Renal pelvis (tissue), 12 donors: ENCODE measurements at places on chromosomes 2 and 18. TPM values are rescaled to one million over a fixed set of nuclear protein-coding genes. Genes with fewer than 3 reads are reported as not detected.

GRCh38 chr2:37560863-37561614 is 110.4 kb downstream of the CDC42EP3 start:
- no peak for DNase-seq

GRCh38 chr18:64097497-64097896 is 51.4 kb downstream of the LINC00305 start:
- no peak for DNase-seq

DNA sequence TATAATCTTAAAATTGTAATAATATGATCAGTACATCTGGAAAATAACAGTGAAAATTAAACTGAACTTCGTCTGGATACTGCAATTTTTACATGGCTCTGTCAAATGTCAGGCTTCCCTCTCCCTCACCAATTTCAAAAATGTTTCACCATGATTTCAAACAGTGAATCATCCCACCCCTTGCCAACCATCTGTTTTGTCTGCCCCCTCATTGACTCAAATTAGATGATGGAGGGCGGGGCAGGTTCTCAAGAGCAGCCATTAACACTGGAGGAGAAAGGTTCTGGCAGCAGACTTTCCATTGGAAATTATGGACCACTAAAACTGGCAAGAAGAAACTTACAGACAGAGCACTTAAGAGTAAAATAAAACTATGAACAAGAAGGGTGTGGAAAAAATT is 1195.7 kb upstream of the ZEB2 start:
- no peak for DNase-seq

DNA sequence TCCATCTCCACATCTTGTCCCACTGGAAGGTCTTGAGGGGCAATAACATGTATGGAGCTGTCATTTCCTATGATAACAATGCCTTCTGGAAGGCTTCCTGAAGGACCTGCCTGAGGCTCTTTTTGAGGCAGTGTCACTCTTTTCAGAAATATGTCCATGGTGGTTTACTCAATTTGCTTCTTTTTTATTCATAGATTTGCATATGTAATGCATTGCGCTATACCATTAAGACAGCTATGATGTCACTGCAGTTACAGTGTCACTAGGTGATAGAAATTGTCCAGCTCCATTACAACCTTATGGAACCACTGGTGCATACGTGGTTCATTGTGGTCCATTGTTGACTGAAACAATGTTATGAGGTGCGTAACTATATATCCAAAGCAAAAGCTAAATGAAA is 19.9 kb downstream of the NABP1 start:
- DNase-seq: no peak

GRCh38 chr2:13050764-13051163 is 334.0 kb downstream of the TRIB2 start:
- no peak for DNase-seq

DNA sequence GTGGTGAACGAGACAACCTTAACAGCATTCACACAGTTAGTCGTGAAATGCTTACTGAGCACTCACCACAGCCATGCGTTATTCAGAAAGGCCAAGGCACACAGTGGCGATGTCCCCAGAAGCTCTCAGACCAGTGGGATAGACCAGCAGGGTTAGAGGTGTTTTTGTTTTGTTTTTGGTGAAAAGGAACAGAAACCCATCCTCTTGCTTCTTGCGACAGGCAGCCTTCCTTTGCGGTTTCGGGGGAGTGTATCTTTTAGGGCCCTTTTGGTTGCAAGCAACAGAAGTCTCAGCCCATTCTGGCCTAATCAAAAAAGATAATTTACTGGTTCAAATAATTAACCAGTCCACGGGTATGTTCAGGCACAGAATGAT is 4.7 kb downstream of the GNLY start:
- no peak for DNase-seq

- no peak for DNase-seq
Measured at GRCh38 chr18:35460736-35461161, 37.0 kb downstream of the INO80C start.

GRCh38 chr18:24231773-24232735 is 93.2 kb downstream of the CABYR start:
- DNase-seq: peak; percentile 26

- DNase-seq: no peak
Measured at GRCh38 chr18:48959551-48959920, 8.8 kb upstream of the SMAD7 start.

GRCh38 chr18:63083020-63083531 is 236.5 kb downstream of the BCL2 start:
- DNase-seq: no peak

GRCh38 chr2:15925819-15926218 is 14.5 kb upstream of the MYCN start:
- DNase-seq: no peak

DNA sequence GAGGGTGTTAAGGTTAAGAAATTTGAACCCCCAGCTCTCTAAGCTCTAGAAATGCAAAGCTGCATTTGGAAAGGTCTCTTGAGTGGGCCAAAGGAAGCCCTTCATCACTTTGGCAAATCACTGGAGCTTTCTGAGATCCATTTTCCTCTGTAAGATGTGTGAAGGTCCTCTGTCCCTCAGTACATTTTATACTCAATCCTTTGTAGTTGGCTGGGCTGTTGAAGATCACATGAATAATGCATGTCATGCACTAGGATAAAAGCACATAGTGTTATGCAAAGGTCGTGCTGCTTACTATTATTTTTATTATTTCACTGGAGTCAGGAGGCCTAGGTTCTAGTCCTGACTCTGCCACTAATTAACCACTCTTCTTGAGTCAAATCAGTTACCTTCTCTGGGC is 124.9 kb downstream of the FSHR start:
- no peak for DNase-seq

GRCh38 chr2:65050931-65051330 is 5.3 kb upstream of the CEP68 start:
- DNase-seq: no peak

GRCh38 chr2:37365669-37366068 is 21.2 kb downstream of the QPCT start:
- no peak for DNase-seq

DNA sequence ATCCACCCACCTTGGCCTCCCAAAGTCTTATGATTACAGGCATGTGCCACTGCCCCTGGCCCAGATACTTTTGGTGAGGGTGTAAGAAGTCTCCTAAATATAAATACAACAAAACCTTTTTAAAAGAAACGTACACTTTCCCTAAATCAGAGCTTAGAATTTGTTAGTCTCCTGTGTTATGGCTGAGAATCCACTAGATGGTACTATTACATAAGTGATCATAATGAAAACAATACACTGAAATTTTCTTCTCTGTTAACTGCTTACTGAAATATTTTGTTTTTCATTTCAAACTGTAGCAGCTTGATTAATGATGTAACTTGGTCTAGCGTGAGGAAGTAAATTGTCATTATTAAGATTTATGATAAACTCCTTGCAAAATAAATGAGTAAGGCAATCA is 74.8 kb upstream of the FAM98A start:
- peak; percentile 11 for DNase-seq

DNA sequence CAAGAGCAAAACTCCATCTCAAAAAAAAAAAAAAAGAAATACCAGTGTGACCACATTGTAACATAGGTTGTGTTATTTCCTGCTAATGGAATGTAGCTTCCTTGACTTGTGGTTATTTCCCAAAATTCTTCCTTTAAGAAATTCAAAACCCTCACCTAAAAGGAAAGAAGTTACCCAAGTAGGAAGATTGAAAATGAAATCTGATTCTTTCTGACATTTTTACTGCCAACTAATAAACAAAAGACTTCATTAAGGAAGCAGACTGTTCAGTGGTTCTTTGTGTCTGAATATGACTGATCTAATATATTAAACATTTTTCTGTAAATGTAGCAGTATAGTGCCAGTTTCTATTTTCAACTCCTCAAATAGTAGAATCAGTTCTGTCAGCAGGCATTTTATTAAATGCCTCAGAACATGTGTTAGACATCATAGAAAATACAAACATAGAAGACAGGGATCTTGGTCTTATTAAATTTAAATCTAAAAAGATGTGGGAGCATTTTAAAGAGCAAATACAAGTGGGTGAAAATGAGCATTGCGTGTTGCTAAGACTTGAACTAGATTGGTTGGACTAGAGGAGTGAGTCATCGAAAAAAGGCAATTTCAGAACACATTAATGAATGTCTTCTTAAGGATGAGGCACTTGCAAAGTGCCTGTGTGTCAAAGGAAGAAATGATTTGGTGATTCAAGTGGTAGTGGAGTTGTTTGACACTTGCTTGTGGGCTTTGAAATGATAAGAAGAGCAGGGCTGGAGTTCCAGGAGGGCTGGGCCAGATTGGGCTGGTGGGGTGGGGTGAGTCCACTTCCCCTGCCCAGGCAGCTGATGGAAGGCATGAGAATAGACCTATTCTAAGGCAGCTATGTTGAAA is 53.4 kb downstream of the PKP4 start:
- DNase-seq: no peak

DNA sequence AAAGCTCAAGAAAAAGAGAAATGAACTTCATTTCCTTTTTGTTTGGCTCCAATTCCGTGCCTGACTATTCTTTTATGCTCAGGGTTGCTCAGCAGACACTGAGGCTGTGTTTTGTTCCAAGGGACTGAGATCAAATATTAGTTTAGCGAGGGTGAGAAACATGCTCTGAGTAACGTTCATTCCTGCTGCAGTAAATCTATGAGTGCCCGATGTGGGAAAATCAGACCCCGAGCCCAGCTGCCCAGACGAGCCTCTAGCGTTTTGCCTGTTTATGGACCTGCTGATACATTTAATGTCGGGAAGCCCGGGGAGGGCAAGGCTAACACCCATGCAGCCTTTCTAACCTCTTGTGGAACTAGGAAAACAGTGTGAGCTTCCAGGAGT is 119.2 kb downstream of the VAPA start:
- no peak for DNase-seq

GRCh38 chr2:215635788-215636139 is 199.9 kb upstream of the FN1 start:
- DNase-seq: no peak

GRCh38 chr18:68667121-68667520 is 47.8 kb downstream of the TMX3 start:
- no peak for DNase-seq

GRCh38 chr2:215145611-215146010 is 7.2 kb upstream of the ABCA12 start:
- DNase-seq: no peak

DNA sequence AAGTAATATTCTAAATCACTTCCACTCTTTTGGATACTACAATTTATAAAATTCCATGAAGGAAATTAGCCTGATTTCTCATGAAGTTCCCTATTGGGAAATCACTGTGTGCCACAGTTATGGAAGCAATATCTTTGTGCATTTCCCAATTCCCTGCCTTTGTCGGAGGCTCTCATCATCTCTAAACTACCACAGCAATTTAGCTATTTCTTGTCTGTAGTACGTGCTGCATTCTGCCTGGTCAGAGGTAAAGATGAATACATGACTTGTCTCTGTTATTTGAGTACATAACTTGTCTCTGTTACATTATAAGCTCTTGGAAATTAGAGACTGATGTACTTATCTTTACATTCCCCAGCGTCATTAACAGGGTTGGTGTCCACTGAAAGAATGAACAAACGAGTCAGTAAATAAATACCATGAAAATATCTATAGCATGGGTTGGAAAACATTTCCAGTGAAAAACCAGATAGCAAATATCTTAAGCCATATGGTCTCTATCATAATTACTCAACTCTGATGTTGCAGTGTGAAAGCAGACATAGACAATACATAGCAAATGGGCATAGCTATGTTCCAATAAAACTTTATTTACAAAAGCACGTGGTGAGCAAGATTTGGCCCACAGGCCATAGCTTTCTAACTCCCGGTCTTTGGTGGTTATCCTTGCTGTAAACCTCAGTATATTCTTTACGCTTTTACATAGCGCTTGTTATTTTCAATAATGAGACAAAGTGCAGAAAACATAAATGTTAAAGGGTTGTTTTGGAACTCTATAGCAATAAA is 78.8 kb downstream of the BCL2 start:
- no peak for DNase-seq

DNA sequence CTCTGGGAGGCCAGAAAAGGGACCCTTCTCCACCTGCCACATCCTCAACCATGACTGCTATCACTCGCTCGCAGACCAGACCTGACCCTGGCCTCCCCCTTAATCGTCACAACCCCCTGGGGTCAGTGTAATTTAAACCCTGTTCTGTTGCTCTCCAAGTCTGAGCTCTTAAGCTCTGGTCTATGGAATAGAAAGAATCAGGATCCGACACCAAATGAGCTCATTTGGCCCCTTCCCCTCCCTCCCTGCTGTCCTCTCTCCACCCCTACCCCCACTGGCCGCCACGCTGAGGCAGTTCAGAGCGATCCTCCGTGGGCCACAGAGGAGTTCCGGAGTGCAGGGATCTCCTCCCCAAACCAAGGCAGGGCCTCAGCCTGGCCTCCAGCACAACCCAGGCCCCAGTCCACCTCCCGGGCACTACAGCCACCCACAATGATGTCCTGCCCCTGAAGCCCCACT is 5.3 kb downstream of the DNMT3A start:
- DNase-seq: no peak

- no peak for DNase-seq
Measured at GRCh38 chr2:47499621-47500309, 96.8 kb downstream of the MSH2 start.

DNA sequence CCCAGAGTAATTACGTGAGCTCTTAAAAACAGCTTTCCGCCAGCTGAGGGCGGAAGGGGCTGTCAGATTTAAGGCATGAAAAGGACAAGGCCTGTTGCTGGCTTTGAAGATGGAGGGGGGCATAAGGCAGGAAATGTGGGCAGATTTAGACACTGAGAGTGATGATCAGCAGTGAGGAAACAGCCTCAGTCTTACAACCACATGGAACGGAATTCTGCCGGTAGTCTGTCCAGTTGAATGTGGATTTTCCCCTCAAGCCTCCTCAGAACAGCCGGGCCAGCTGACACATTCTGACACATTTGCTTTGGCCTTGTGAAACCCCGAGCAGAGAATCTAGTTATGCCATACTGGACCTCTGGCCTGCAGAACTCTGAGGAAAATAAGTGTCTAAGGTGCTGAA is 16.6 kb downstream of the POLE4 start:
- DNase-seq: peak; percentile 14

DNA sequence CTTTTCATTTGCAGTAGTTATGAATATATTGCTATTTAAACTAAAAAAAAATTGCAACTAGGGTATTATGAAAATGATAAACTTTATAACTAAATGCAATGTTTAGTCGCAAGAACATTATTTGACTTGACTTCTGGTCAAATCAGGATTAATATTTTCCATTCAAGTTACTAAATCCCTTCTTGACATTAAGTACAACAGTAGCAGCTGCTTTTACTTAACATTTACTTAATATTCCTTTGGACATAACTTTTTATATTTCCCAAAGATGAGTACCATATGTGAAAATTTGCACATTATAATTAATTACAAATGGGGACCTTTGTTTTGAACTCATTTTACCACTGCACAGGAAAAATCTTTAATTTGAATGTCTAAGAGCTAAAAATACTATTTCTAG is 74.0 kb downstream of the PMS1 start:
- DNase-seq: peak; percentile 11

The CHST9 gene
- polyA plus RNA-seq: 2.9 TPM

The SP5 gene
- 0.80 TPM for polyA plus RNA-seq

The NEMP2 gene
- polyA plus RNA-seq: 13.7 TPM

The ANKRD30BL gene
- 0.52 TPM for polyA plus RNA-seq

The CTLA4 gene
- polyA plus RNA-seq: not detected

The RHOB gene
- polyA plus RNA-seq: 69.8 TPM

The POTEC gene
- polyA plus RNA-seq: 0.09 TPM

The PDE11A gene
- polyA plus RNA-seq: 8.8 TPM

The FEV gene
- polyA plus RNA-seq: 0.17 TPM

The AQP12B gene
- 0.66 TPM for polyA plus RNA-seq

The EVX2 gene
- not detected for polyA plus RNA-seq

The EML6 gene
- 21.9 TPM for polyA plus RNA-seq
